Iris pigment epithelial cell (primary cell): ENCODE measurements at places on chromosomes 6 and 20.

- DNase-seq: peak; percentile 85
These were observed 17.3 kb upstream of the TXLNB start for GRCh38 chr6:139308936-139309603.

GRCh38 chr6:103870970-103871369, 988.7 kb downstream of the HACE1 start:
- DNase-seq: no peak

GRCh38 chr6:164075981-164076615, 661.6 kb downstream of the QKI start:
- no peak for DNase-seq

DNA sequence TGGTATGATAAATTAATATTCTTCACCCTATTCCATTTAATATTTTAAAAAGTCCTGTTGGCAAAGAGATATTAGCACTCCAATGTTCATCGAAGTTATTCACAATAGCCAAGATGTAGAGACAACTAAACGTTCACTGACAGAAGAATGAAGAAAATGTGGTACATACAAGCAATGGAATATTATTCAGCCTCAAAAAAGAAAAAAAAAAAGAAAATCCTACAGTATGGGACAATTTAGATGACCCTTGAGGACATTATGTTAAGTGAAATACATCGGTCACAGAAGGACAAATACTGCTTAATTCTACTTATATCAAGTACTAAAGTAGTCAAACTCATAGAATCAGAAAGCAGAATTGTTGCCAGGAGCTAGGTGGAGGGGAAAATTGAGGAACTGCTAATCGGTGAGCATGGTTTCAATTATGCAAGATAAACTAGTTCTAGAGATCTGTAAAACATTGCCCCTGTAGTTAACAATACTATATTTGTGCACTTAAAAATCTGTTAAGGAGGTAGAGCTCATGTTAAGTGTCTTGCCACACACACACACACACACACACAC, 4.7 kb downstream of the GCLC start:
- DNase-seq: no peak

GRCh38 chr6:115241373-115241772, 819.3 kb downstream of the FRK start:
- DNase-seq: no peak

- no peak for DNase-seq
These were observed 1.9 kb upstream of the FUCA2 start for GRCh38 chr6:143513410-143513809.

GRCh38 chr6:120876424-120876823, 457.9 kb downstream of the TBC1D32 start:
- no peak for DNase-seq

GRCh38 chr6:11921751-11922150, 90.4 kb upstream of the HIVEP1 start:
- no peak for DNase-seq

GRCh38 chr20:50488236-50488806, 21.9 kb upstream of the PTPN1 start:
- no peak for DNase-seq

DNA sequence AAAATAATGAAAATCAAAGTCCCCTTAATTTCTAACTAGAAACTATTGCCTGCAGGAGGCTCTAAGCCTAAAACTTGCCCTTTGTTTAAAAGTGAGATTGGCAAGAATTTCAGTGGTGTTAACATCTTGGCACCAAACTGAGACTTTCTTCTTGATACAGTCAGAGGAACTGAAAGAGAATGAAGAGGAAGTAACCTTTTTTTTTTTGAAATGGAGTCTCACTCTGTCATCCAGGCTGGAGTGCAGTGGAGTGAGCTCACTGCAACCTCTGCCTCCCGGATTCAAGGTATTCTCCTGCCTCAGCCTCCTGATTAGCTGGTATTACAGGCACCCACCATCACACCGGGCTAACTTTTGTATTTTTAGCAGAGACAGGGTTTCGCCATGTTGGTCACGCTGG, 3.6 kb downstream of the DOP1A start:
- DNase-seq: peak; percentile 14

- no peak for DNase-seq
These were observed 294.9 kb upstream of the MARCKS start for GRCh38 chr6:113562248-113562647.

GRCh38 chr6:36754582-36755434, 57.2 kb downstream of the RAB44 start:
- DNase-seq: no peak

- DNase-seq: peak; percentile 54
These were observed 27.8 kb downstream of the TNFAIP3 start for GRCh38 chr6:137894779-137895385.

GRCh38 chr6:102417368-102417998, 1024.0 kb downstream of the GRIK2 start:
- no peak for DNase-seq

- DNase-seq: no peak
These were observed 23.2 kb upstream of the SERINC1 start for GRCh38 chr6:122494665-122495272.

DNA sequence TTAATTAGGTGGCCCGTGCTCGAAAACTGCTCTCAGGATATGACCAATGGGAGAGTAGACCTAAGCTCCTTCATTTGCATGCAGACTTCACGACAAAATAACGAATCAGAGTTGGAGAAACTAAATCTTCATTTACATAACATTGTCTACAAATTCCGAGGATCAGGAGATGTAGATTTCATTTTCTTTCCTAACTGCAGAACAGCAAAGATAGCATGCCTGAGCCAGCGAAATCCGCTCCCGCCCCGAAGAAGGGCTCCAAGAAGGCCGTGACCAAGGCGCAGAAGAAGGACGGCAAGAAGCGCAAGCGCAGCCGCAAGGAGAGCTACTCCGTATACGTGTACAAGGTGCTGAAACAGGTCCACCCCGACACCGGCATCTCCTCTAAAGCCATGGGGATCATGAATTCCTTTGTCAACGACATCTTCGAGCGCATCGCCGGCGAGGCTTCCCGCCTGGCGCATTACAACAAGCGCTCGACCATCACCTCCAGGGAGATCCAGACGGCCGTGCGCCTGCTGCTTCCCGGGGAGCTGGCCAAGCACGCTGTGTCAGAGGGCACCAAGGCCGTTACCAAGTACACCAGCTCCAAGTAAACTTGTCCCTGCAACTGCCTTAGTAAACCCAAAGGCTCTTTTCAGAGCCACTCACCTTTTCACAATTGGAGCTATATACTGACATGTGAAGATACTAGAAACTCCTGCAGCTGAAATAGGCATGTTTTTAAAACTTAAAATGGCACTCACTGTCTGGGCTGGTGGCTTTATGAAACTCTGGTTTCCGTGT, 96.5 kb downstream of the HFE start:
- DNase-seq: peak; percentile 89

GRCh38 chr6:45112711-45113110, 215.4 kb upstream of the RUNX2 start:
- no peak for DNase-seq

GRCh38 chr6:32700391-32701040, 34.1 kb upstream of the HLA-DQB1 start:
- peak; percentile 59 for DNase-seq

DNA sequence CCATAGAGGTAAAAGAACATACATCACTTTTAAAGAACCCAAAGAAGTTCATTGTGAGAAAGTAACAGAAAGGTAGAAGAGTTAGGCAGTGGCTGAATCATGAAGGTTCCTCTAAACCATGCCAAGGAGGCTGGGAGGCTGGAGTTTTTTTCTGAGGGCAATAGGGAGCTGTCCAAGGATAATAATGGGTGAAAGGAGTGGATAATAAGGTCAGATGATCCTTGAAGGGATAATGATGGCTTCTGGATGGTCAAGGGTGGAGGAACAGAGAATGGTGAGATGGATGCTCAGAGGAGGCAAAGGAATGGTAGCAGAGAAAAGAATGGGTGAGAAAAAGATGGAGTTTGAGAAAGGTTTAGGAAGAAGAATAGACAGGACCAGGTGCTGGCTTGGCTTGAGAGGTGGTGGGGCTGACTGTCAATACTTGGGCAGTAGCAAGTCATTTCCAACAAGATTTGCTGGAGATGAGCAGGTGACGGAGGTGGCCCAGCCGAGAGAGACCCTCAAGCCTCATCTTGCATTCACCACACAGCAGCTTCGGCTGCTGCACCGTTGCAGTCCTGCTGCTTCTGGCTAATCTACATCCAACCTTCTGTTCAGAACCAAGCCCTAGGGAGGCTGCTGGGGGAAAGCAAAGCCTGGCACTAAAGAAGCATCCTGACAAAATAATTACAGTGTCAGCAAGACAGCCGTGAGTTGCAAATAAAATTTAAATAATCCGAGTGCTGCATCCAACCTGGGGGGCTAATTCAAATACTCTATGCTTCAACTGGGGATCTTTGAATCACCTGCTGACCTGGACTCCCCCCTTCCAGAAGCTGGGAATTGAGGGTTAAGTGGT, 131.2 kb upstream of the KCNG1 start:
- no peak for DNase-seq

DNA sequence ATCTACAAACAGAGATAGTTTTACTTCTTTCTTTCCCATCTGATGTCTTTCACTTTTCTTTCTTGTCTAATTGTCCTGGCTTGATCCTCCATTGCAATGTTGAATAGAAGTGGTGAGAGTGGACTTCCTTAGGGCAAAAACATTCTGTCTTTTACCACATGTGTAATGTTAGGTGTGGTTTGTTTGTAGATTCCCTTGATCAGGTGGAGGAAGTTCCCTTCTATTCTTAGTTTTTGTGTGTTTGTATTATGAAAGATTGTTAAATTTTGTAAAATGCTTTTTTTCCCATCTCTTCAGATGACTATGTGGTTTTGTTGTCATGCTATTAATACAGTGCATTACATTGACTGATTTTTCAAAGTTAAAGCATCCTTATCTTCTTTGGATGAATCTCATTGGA, 41.6 kb upstream of the DUSP22 start:
- no peak for DNase-seq
